ENCODE measurements at places on chromosomes 7 and 10.

- no peak for DNase-seq
Observed at GRCh38 chr10:49089152-49089551, 26.2 kb downstream of the VSTM4 start.

- no peak for DNase-seq
Observed at GRCh38 chr10:128994598-128995143, 472.4 kb upstream of the MGMT start.

GRCh38 chr7:28858206-28858605, 99.9 kb downstream of the TRIL start:
- no peak for DNase-seq

GRCh38 chr10:20552382-20552781, 344.7 kb downstream of the NEBL start:
- DNase-seq = no peak
